ENCODE measurements at places on chromosomes 16 and 17.
A peak's percentile ranks its signal among the peaks of the same experiment; 100 is the strongest.

GRCh38 chr17:18025241-18025944, 13.6 kb downstream of the ATPAF2 start:
- no peak for DNase-seq

GRCh38 chr16:17193566-17194100, 277.1 kb downstream of the XYLT1 start:
- DNase-seq, result peak; percentile 60

DNA sequence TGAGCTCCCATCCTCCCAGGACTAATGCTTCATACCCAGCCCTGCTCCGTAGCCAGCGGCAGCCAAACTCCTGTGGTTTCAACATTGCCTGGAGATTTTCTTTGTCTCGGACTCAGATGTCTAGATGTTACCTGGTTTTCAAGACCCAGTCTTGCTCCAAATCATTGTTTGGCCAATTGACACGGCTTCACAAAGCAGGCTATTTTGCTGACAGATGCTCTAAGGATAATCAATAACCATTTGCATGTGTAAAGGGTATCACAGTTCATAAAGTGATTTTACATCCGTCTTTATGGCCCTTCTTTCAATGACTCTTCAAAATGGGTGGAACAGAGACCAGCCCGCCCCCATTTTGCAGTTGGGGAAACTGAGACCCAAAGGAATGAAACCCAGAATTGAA, 153.4 kb downstream of the SALL1 start:
- no peak for DNase-seq

GRCh38 chr16:66507731-66508239, 42.1 kb downstream of the TK2 start:
- DNase-seq, result no peak

DNA sequence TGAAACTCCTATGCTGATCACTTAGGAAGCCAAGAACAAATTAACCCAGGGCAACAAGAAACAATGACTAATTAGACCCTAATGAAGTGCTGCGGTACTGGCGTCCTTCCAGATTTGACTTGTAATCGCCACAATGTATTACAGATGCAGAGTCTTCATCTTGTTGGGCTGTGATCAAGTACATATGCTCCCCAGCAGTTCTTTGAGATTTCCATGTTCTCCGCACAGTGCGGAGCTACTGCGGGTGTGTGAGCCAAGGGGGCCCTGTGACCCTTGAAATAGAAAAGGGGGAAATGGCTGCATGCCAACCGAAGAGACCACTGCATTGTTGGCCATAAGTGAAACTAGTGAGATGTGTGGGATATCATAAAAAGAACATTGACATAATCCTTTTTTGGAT, 469.9 kb downstream of the MAF start:
- no peak for DNase-seq

- DNase-seq, result no peak
Observed at GRCh38 chr17:9258115-9259015, 237.1 kb downstream of the NTN1 start.

GRCh38 chr16:27959914-27960313, 103.6 kb downstream of the GSG1L start:
- DNase-seq, result no peak

- no peak for DNase-seq
Observed at GRCh38 chr16:56300891-56301850, 109.9 kb downstream of the GNAO1 start.

Measured in DMS 273 treated with DMSO at 0.1 percent for 48 hours (cell line).